ENCODE measurements at places on chromosomes 11 and 22.

GRCh38 chr11:114298710-114299109, 2.5 kb downstream of the NNMT start:
- DNase-seq, result no peak

GRCh38 chr11:82899957-82900276, 313 bp downstream of the PRCP start:
- DNase-seq, result no peak

- no peak for DNase-seq
Measured at GRCh38 chr11:125951731-125952130, 5.9 kb downstream of the VSIG10L2 start.

DNA sequence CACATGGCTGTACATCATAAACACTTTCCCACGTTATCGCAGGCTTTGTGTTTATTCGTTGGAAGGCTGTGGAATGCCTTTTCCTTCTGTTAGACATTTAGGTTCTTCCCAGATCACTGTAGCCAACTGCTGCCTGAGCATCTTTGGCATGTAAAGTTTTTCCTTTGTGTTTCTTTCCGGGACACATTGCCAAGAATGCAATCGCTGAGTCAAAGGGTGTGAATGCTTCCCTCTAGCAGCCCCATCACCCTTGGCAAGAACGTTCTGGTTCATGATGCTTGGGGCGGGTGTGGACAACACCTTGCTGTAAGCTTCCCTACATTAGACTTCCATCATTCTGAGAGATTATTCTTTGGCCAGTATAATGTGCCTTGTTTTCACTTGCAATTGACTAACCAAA, 136.2 kb downstream of the OSBP2 start:
- no peak for DNase-seq

GRCh38 chr22:29830585-29830984, 7.5 kb downstream of the ASCC2 start:
- no peak for DNase-seq

GRCh38 chr11:109791337-109791736, 301.9 kb upstream of the ZC3H12C start:
- no peak for DNase-seq

- no peak for DNase-seq
Measured at GRCh38 chr11:4040461-4040860, 54.1 kb upstream of the RRM1 start.

- DNase-seq, result no peak
Measured at GRCh38 chr22:46572911-46573780, 35.7 kb upstream of the CELSR1 start.

GRCh38 chr22:39486951-39487825, 14.9 kb upstream of the MIEF1 start:
- DNase-seq, result no peak

- no peak for DNase-seq
Measured at GRCh38 chr11:27046956-27047355, 6.3 kb downstream of the BBOX1 start.

GRCh38 chr11:102727890-102728289, 3.1 kb upstream of the MMP8 start:
- no peak for DNase-seq

- no peak for DNase-seq
Measured at GRCh38 chr22:36512991-36513390, 6.2 kb upstream of the FOXRED2 start.

DNA sequence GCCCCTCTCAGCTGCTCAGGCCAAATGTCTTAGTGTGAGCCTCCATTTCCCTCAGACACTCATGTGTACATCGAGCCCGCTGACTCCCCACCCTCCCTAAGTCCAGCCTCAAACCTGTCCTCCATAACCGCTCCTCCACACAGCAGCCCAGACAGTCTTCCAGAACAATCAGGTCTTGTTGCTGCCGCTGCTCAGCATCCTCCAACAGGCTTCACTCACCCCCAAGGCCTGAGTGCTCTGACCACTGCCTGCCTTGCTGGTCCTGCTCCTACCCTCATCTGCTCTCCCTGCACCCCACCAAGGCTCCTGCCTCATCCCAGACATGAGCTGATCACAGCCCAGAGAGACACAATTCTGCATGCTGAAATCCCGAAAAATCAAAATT, 17.1 kb downstream of the PSMD13 start:
- no peak for DNase-seq

- DNase-seq, result no peak
Measured at GRCh38 chr11:64450168-64450560, 91.2 kb downstream of the RPS6KA4 start.

- DNase-seq, result no peak
Measured at GRCh38 chr11:88295028-88295427, 42.5 kb downstream of the CTSC start.

GRCh38 chr11:33622186-33622585, 78.4 kb downstream of the C11orf91 start:
- no peak for DNase-seq

- no peak for DNase-seq
Measured at GRCh38 chr22:17397756-17398547, 28.7 kb downstream of the CECR2 start.

GRCh38 chr22:30023099-30023660, 57.1 kb upstream of the HORMAD2 start:
- DNase-seq, result no peak

DNA sequence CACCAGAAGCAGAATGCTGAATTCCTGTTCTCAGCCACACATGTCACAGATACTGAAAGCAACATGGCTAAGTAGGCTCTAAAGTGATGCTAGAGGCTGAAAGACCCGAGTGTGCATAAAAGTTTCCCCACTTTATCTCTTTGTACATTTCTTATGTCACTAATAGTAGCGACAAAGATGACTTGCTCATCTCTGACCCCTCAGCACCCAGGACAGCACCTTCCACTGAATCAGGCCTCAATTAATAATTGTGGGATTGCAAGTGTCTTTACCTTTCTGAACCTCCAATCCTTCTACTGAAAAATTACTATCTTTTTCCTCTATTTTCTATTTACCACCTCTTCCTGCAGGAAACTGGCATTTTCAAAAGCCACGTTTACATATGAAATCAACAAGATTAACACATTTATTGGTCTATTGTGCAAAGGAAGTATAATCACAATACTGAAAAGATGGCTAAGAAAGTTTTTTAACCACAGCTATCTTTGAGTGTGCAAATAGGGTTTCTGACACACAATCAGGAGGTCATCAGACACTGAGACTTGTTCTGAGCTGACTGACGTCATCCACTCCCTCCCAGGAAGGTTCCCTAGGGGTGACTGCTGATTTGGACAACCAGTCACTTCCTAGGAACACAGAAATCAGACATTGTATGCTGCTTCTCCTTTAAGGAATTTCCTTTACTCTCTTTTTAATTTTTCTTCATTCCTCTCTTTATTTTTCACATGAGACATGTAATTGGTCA, 213.9 kb upstream of the ISX start:
- DNase-seq, result no peak

DNA sequence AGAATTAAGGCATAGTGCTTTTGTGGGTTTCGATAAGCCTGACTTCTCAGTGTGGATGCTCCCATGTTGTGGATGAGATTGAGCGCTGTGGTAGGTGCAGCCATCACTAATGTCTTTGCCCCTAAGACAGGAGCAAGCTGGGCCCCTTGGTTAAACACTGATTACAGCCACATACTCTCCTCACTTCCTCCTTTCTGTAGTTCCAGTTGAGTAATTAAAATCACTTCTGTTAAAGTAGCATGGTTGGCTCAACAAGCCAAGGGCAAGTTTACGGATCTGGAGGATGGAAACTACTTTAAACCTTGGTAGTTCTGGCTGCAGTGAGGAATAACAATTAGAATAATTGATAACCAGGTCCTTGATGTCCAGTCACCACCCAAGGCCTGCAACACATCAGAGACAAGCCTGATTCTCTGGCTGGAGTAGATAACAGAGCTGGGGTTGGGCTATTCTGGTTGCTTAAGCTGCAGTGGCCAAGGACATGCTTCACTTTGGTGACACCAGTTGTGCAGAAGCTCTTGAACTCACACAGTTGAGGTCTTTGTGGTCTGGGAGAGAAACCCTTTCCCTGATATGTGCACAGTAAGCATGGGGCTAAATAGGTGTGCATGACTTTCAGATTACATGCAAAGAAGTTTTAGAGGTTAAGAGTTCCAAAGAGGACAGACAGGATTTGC, 81.3 kb downstream of the KIRREL3 start:
- no peak for DNase-seq
